ENCODE measurements at places on chromosomes 5 and 9.

GRCh38 chr5:154058055-154059038 lies 19.6 kb downstream of the MFAP3 start:
- no peak for DNase-seq

- DNase-seq = no peak
Observed at GRCh38 chr5:134877159-134877558, 3.0 kb downstream of the TXNDC15 start.

DNA sequence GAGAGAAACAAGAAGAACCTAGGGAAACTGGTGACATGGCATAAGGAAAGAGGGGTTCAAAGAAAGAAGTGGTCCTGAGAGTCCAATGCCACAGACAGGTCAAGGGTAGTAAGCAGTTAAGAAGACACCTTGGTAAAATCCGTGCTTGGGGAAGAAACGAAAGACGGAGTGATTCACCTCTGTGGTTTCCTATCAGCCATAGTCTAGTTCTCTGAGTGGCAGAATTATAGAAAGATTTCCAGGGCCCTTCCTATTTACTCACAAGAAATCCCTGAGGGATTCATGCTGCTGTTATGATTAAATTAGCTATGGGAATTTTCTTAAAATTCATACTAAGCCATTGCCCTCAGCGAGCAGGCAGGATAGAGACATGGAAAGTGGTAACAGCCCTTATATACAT lies 31.7 kb downstream of the IL33 start:
- DNase-seq = no peak

DNA sequence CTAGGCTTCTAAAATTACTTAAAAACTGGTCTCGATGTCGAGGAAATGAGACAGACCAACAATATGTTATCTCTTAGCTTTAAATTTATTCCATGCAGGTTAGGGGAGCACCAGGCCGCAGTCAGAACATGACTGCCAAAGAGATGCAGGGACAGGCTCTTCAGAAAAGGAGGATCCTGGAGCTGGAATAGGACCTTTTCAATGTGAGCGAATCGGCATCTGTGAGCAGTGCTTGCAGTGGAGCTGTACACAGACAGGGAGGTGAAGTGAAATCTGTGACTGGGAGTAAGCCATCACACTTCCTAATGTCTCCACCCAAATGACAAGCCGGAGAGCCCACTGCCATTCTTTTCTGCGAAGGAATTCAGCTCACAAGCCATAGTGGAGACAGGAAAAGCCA lies 78.2 kb downstream of the EFNA5 start:
- no peak for DNase-seq
